ENCODE measurements at places on chromosomes 4 and X.

GRCh38 chr4:87078987-87079486, 141.4 kb downstream of the KLHL8 start:
- DNase-seq = no peak

- no peak for DNase-seq
Observed at GRCh38 chr4:110107866-110108265, 90.5 kb downstream of the ELOVL6 start.

DNA sequence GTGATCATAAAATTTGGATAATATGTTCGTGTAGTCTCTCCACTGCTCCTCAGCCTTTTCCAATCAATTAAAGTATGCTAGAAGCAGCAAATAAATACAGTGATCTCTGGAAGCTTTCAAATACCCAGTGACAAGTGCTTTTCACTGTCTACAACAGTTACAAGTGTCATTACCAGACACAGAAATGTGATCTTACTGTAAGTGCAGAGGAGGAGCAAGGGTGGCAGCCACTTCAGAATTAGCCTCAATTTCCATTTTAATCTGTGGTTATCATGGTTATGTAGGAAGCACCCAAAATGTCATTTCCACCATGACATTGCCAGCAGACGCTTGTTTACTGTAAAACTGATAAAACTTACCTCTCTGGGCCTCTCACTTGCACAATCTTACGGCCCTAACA, 133.9 kb upstream of the ADAMTS3 start:
- DNase-seq = no peak

DNA sequence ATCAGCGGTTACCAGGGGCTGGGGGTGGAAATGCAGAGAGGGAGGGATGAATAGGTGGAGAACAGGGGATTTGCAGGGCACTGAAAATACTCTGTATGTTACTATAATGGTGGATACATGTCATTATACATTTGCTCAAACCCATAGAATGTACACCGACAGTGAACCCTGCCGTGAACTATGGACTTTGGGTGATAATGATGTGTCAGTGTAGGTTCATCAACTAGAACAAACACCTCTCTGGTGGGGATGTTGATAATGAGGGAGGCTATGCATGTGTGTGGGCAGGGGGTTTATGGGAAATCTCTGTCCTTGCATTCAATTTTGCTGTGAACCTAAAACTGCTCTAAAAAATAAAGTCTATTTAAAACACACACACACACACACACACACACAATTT, 11.5 kb downstream of the HPSE start:
- DNase-seq = no peak

DNA sequence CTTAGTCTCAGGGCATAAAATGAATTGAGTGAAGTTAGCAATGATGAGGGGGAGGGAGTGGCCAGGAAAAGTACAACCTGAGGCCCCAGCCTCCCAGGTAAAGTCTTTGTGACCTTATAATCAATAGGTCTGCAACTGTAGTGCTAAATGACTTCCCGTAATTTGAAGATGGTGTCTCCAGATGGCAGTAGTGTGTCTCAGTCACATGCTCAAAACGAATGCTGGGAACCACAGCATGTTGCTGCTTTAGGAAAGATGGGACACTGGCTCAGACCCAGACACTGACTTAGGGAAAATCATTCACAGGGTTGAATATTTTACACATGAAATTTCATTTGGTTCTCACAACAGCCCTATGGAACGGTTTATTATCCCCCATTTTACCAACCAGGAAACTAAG, 10.3 kb downstream of the SRPX2 start:
- DNase-seq = no peak

GRCh38 chrX:70174754-70175153, 2.5 kb upstream of the DGAT2L6 start:
- DNase-seq = no peak

Measured in activated T-helper 1 cell treated with anti-CD3 and anti-CD28 coated beads, Interleukin-2, amount 50 U/mL, for 16 hours (primary cell).